Lung (tissue), 17 donors: ENCODE measurements at places on chromosomes 2 and 18. TPM values are rescaled to one million over a fixed set of nuclear protein-coding genes. Genes with fewer than 3 reads are reported as not detected.

Gene SNTG2
- total RNA-seq: 1.8 TPM

DNA sequence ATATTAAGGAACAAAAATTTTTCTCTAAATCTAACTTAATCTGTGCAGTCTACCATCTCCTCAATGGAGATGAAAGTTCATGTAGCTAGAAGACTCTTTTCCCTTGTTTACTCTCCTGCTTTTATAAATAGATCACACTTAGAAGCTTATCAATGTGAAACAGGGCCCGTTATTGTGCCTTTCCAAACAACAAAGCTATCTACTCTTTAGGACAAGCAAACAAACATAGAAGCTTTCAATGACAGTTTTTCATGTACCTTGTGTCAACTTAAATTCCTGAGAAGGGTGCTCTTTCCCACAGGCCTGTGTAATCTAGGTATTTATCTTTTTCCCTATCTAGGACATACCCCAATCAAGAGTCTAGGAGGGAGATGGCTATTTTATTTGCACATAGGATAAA is 247.8 kb upstream of the CWC22 start:
- no peak overlapping the region for H3K27ac ChIP-seq
- H3K36me3 ChIP-seq: no peaks in the 10 kb centered on the region
- H3K27me3 ChIP-seq: no peaks in the 10 kb centered on the region
- no peak overlapping the region for H3K4me3 ChIP-seq

Gene HAAO
- 13.0 TPM for total RNA-seq

DNA sequence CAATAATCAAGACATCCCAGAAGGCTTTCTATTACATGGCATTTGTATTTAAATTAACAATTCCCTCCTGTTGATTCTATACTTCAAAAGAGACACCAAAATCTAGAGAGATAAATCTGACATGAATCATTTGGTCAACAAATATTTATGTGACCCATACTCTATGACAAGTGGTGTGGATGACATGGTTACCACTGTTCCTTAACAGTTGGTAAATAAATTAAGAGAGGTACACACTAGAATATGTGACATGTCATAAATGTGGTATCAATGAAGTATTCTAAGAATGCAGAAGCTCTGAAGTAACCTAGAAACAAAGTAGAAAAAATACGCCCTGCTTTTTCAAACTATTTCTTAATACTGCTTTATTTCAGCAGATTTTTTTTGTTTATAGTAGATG is 255.4 kb downstream of the EXOC6B start:
- no peaks in the 10 kb centered on the region for H3K36me3 ChIP-seq
- no peak for DNase-seq
- H3K4me3 ChIP-seq: no peak overlapping the region
- H3K4me1 ChIP-seq: peaks cover 4% of the 10 kb centered on the region

- no peak for DNase-seq
- no peak overlapping the region for H3K27ac ChIP-seq
- H3K4me1 ChIP-seq: no peaks in the 10 kb centered on the region
- H3K4me3 ChIP-seq: no peak overlapping the region
- no peaks in the 10 kb centered on the region for H3K36me3 ChIP-seq
Measured at GRCh38 chr2:182302174-182302573, 124.7 kb downstream of the PDE1A start.

DNA sequence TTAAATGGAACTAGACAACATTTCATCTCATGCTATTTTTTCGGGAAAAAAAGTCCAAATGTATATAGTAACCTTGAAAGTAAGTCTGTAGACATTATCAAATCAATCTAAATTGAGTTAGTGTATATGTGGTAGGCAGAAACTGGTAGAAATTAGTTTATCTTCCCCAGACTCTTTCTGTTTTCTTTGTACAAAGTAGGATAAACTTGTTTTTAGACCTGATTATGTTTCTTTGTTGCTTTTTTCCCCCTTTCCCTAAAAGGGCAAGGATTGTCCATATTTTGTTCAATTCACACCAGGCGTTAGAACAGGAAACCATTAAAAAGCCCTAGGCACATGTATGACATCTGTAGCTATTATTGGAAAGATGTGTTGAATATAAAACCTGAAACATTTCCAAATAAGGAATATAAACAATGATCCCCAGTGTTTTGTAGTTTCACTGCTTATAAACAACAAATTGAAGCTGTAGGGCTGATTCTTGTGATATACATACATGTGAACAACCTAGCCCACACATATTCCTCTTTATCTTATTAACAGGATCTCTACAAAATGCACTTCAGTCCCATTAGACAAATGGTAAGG is 528.3 kb downstream of the PARD3B start:
- no peaks in the 10 kb centered on the region for H3K27me3 ChIP-seq
- H3K36me3 ChIP-seq: no peaks in the 10 kb centered on the region
- H3K4me1 ChIP-seq: no peaks in the 10 kb centered on the region
- no peak overlapping the region for H3K4me3 ChIP-seq
- H3K27ac ChIP-seq: no peak overlapping the region

Gene IL1R1
- total RNA-seq: 111 TPM

DNA sequence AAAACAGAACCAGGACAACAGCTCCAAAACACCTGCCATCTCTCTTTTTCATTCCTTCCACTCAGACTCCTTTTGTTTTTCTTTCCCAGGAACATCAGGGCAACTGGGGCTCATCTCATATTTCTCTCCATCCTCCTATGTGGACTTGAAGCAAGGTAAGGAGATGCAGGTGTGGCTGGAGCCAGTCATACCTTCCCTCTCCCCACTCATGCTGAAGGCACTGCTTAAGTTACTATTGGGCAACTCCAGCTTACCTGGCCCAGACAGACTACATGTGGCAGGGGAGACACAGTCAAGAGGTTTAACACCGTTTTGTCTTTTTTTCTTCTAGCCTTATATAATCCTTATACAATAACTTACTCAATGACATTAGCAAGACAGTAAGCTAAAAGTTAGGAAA is 38.4 kb downstream of the LAMA1 start:
- no peaks in the 10 kb centered on the region for H3K27me3 ChIP-seq
- no peaks in the 10 kb centered on the region for H3K4me1 ChIP-seq
- no peak overlapping the region for H3K4me3 ChIP-seq
- no peak for DNase-seq
